ENCODE measurements at places on chromosomes 13 and 19.

- no peak for DNase-seq
Measured at GRCh38 chr13:102771298-102772041, 2.1 kb downstream of the TEX30 start.

DNA sequence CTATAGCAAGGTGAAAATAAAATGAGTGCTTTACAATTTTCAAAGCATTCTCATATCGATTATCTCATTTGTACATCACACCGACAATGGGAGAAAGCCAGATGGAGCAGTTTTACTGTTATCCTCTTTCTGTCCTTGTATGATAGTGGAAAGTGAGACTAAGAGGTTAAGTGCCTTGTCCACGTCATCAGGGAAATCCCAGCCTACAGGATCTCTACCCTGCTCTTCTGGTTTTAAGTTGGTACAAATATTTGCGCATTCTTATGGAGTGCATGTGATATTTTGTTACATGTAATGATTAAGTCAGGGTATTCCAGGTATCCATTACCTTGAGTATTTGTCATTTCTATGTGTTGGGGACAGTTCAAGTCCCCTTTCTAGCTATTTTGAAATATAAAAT lies 12.4 kb upstream of the ENOX1 start:
- DNase-seq = no peak

DNA sequence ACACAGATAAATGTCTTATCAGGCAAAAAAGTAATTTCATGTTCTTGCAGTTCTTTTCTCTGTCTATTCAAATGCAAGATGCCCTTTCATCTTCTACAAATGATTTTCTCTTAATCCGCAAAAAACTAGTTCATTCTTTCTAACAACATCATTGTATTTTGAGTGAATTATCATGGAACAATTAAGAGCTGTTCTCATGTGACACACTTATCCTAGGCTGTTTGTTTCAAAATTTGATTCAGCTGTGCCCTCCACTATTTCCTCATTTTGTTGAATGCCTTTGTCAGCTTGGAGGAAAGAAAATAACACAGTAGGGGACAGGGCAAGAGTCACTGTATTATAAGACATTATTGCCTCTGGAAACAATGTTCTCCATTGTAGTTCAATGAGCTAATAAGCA lies 396.9 kb downstream of the KCTD12 start:
- no peak for DNase-seq

DNA sequence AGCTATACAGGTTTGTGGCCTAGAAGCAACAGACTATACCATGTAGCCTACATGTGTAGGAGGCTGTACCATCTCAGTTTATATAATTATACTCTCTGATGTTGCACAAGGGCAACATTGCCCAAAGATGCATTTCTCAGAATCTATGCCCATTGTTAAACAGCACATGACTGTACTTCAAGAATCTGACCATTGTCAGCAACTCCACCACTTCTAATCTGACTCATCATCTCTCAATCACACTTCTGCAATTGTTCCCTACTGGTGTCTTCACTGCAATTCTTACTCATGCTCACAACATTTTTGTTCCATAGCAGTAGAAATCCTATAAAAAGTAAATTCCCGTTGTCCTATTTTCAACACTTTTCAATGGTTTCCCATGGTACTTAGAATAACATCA lies 63.9 kb upstream of the ATXN8OS start:
- no peak for DNase-seq

GRCh38 chr19:17718947-17719711 lies at the start of gene MAP1S:
MAP1S (plus strand) TSS chr19:17719480; CDS start chr19:17719503, 23 bp downstream.
- peak; percentile 51 for DNase-seq

DNA sequence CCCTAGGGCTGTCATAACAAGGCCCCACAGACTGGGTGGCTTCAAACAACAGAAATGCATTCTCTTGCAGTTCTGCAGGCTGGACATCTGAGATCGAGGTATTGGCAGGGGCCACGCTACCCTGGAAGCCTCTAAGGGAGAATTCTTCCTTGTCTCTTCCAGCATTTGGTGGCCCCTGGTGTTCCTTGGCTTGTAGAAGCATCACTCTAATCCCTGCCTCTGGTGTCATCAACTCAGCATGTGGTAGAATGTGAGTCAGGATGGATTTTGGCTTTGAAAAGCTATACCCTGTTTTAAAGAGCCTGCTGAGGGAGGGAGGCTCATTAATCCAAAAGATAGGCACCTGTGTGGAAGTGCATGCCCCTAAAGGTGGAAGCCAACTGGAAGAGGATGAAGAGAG lies 7.9 kb upstream of the GGACT start:
- DNase-seq = no peak

Data from hematopoietic multipotent progenitor cell treated with erythropoietin and hydrocortisone succinate and interleukin-3 and kit ligand, for 15 days (in vitro differentiated cells).